Stimulated activated CD4-positive, alpha-beta T cell treated with anti-CD3 and anti-CD28 coated beads, Interleukin-2, amount 100 ng/mL, for 24 hours (primary cell): ENCODE measurements at places on chromosomes 13 and 19.

- no peak for DNase-seq
These were observed 28.9 kb upstream of the KPNA3 start for GRCh38 chr13:49821216-49822009.

DNA sequence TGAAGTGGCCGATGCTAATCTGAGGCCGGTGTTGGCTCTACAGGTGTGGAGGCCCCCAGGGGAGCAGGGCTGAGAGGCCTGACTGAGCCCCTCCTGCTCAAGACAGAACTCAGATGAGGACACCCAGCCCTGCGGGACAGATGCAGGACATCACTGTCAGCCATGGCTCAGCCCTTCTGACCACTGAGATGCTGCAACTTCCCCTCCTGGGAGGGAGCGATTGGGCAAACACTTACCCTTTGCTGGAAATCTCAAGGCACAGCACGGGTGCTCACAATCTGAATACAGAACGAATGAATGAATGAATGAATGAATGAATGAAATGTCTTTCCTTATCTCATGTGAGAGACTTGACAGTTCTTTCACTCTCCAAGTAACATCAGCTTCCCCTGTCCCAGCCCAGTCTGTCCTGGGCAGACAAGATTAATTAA lies 3.5 kb upstream of the SIGLEC7 start:
- DNase-seq = no peak

GRCh38 chr13:78689011-78689410 lies 30.1 kb upstream of the OBI1 start:
- DNase-seq = no peak

GRCh38 chr13:66195238-66195637 lies 1034.9 kb downstream of the PCDH9 start:
- no peak for DNase-seq

DNA sequence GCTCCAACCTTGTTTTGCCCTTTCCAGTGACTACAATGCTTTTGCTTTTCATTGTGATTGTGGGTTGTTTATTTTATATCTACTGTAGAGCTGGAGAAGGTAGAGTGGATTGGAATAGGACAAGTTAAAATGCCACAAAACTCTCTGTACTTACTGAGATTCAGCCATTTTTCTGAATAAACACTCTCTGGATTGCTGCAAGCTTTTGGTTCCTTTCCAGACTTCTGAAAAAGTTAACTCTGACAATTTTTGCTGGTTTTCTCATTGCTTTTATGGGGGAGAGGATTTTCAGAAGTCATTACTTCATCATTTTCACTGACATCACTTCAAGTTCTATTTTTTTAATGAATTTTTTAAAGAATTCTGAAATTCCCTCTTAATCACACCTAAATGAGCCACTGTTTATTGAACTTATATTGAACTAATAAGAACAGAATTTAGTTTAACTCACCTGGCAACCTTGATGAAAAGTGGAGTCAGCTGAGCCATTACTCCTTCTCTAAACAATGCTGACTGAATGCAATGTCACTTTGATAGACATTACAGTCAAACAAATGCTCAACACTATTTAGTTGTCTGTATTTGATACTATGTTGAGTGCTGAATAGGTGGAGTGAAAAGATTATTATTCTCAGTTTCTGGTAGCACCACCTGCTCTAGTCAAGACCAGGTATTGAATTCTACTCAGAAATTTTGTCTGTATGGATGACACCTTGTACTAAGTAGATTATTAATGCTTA lies 303.5 kb downstream of the DLEU7 start:
- no peak for DNase-seq

- DNase-seq = no peak
These were observed 8.8 kb upstream of the KLK8 start for GRCh38 chr19:51010066-51010795.

GRCh38 chr19:10418485-10419199 lies 1.7 kb upstream of the PDE4A start:
- DNase-seq = no peak

- DNase-seq = no peak
These were observed 17.6 kb downstream of the EMP3 start for GRCh38 chr19:48342841-48343540.

GRCh38 chr19:31913103-31913661 lies 432.2 kb upstream of the ZNF507 start:
- DNase-seq = no peak

DNA sequence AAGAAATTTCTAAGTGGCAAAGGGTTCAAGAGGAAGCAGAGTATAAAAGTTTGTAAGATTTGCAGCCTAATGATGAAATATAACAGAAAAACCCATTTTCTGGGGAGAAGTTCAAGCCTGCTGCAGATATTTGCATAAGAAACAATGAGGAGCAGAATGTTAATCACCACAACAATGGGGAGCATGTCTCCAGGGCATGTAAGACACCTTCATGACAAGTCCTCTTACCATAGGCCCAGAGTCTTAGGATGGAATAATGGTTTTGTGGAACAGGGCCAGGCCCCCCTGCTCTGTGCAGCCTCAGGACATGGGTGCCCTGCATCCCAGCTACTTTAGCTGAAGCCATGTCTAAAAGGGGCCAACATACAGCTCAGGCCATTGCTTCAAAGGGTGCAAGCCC lies 809.0 kb upstream of the SLITRK5 start:
- no peak for DNase-seq

- no peak for DNase-seq
These were observed 172.4 kb downstream of the LACC1 start for GRCh38 chr13:44051918-44052675.

- DNase-seq = no peak
These were observed 188.9 kb downstream of the KCTD12 start for GRCh38 chr13:76697288-76697687.

- DNase-seq = no peak
These were observed 13.2 kb downstream of the GATAD2A start for GRCh38 chr19:19418555-19419260.
